ENCODE measurements at places on chromosomes 11 and 22. TPM values are rescaled to one million over a fixed set of nuclear protein-coding genes. Genes with fewer than 3 reads are reported as not detected.
A peak's percentile ranks its signal among the peaks of the same experiment; 100 is the strongest.

RBFOX2 gene
- 0.37 TPM for total RNA-seq

GRCh38 chr22:23182309-23183060, 2.2 kb downstream of the BCR start:
- H3K27me3 ChIP-seq: peaks cover 5% of the 10 kb centered on the region
- DNase-seq: peak; percentile 37
- peak overlapping the region; percentile 36 for H3K27ac ChIP-seq
- H3K4me3 ChIP-seq: peak overlapping the region; percentile 79
- H3K36me3 ChIP-seq: peaks cover 27% of the 10 kb centered on the region
- peaks cover 62% of the 10 kb centered on the region for H3K4me1 ChIP-seq

DNA sequence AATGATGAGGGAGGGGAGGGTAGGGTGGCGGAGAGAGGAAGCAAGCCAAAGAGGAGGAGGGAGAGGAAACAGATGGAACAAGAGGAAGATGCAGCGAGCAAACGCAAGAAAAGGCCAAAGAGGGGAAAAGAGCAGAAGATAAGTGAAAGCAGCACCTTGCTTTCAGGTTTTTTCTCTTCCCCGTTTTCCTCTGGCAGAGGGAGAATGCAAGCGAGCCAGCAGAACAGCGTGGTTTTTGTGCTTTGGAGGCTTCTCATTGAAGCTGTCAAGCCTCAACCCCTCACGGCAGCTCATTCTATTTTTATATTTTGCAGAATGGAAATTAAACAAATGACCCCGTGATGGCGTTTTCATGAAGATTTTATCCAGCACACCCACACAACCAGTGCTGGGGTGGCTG, 67.1 kb upstream of the GRAMD1B start:
- peaks cover 36% of the 10 kb centered on the region for H3K4me1 ChIP-seq
- H3K27me3 ChIP-seq: peaks cover 24% of the 10 kb centered on the region
- DNase-seq: no peak
- H3K27ac ChIP-seq: no peak overlapping the region

GRCh38 chr22:45552580-45553350, 50.1 kb downstream of the FBLN1 start:
- no peaks in the 10 kb centered on the region for H3K27me3 ChIP-seq
- peaks cover 2% of the 10 kb centered on the region for H3K4me1 ChIP-seq
- DNase-seq: no peak
- no peak overlapping the region for H3K27ac ChIP-seq

C11orf86 gene
- total RNA-seq: not detected

ANGPTL5 gene
- not detected for total RNA-seq

Measured in activated CD8-positive, alpha-beta T cell treated with anti-CD3 and anti-CD28 coated beads, Interleukin-2, amount 10 ng/mL, durations not matched to agents 7 days and 5 days (primary cell).